ENCODE measurements at places on chromosomes 16 and 17.
A peak's percentile ranks its signal among the peaks of the same experiment; 100 is the strongest.

DNA sequence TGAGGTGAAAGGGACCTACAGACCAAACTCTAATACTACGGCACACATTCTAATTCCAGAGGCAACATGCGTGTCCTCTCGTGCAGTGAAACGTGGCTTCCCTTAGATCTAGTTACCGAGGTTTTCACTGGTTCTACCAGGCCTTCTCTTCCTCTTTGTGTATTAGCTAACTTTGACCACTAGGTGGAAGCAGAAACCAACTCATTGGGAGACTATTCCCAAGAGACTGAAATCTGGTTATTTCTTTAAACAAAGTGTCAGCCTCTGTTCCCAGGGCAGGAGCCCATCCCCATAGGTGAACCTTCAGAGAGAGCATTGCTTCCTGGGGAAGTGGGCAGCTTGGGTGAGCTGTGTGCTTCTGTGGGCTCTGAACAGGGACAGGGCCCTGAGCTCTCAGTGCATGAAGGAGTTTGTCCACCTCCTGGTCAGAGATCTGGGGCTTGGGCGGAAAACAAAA, 19.7 kb upstream of the RCVRN start:
- peak; percentile 60 for DNase-seq

GRCh38 chr16:20901436-20902112, 1.0 kb downstream of the LYRM1 start:
- DNase-seq, result no peak

GRCh38 chr17:61452301-61453290, at the start of gene TBX4:
TBX4 (plus strand) TSS chr17:61452422; CDS start chr17:61456491, 4,069 bp downstream.
- no peak for DNase-seq

- no peak for DNase-seq
These were observed 2.0 kb downstream of the SEPHS2 start for GRCh38 chr16:30443631-30444030.

- DNase-seq, result no peak
These were observed 97.9 kb downstream of the ADCY9 start for GRCh38 chr16:4018391-4018790.

GRCh38 chr16:17839272-17839671, 368.5 kb upstream of the XYLT1 start:
- no peak for DNase-seq

GRCh38 chr16:66950971-66951790, 9.9 kb upstream of the CES3 start:
- DNase-seq, result no peak

DNA sequence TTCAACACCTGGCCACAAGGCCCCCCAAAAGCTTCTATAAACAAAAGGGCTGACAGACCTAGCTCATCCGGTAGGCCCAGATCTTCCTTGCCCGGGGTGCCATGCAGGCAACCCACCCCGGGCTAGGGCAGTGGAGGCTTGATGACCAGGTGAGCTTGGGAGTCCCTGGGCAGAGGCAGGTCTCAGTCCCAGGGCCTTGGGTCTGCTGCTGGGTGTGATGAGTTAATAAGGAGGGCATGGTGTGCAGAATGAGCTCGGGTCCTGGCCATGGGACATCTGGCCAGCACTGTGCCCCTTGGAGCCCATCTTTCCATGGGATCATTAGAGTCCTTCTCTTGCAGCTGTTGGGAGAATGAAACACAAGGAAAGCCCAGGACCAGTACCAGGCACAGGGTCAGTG, 20.2 kb upstream of the MPRIP start:
- DNase-seq, result no peak

DNA sequence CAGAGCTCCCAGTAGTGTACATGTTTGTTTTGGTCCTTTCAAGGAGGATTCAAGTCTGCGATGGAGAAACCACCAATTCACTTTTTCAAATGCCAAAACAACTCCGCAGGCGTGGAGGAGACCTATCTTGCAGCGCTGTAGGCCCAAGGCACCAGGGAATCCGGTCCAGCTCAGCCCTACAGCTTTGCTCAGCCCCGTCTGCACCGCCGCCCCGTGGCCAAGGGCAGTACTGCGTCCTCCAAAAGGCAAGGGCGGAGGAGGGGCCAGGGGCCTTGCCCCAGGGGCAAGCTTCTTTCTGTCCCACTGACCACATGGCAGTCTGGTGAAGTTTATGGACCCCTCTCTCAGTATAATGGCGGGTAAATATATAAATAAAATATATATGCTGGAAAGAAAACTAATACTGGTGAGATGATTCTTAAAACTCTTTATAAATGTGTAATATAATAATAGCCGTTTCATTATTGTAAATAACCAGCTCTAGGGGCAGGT, 709 bp upstream of the CD300LG start:
- DNase-seq, result peak; percentile 57

- no peak for DNase-seq
These were observed 10.7 kb downstream of the SGSM2 start for GRCh38 chr17:2347805-2348685.

- no peak for DNase-seq
These were observed 363.6 kb downstream of the HS3ST3B1 start for GRCh38 chr17:14664511-14664910.

GRCh38 chr17:31198026-31198425, 99.0 kb downstream of the OMG start:
- no peak for DNase-seq

- DNase-seq, result no peak
These were observed 30.8 kb upstream of the CALB2 start for GRCh38 chr16:71327720-71328119.

DNA sequence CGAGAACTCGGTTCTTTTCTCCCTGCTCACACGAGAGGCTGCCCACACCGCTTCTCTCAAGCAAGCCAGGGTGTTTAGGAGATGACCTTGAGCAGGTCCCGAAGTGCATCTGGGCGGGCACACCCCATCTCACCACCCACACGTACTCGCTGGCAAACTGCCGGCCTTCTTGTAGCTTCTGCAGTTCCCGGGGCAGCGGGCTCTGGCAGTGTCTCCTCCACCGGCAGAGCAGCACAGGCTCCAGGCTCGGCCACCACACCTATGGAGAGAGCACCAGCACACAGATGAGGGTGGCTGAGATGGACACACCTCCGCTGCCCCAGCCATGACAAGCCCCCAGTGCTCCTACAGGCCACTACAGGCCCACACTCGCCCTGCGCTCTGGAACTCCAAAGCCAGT, 23.5 kb downstream of the ZNF276 start:
- DNase-seq, result no peak

DNA sequence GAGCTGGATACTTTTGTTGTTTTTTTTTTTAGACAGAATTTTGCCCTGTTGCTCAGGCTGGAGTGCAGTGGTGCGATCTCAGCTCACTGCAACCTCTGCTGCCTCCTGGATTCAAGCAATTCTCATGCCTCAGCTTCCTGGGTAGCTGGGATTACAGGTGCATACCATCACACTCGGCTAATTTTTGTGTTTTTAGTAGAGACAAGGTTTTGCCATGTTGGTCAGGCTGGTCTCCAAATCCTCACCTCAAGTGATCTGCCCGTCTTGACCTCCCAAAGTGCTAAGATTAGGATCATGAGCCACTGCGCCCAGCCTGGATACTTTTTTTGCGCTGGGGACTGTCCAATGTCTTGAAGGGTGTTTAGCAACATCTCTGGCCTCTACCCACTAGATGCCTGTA, 32.6 kb upstream of the XYLT1 start:
- no peak for DNase-seq

DNA sequence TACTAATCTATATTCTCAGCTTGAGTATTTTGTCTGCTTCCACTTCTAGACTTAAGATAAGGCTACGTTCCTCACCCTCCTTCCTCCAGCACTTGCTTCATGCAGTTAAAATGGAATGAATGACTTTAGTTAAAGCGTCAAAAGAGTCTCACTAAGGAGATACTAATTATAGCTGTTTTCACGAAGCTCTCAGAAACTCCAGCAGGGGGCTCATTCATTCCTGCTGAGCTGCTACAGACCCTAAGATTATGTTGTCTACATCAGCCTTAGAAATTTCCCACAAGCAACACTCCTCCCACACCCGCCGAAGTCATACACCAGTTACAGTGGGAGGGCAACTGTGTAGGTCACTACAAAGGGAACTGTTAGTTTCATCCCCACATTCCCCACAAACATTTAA, 57.0 kb upstream of the KIFC3 start:
- no peak for DNase-seq

DNA sequence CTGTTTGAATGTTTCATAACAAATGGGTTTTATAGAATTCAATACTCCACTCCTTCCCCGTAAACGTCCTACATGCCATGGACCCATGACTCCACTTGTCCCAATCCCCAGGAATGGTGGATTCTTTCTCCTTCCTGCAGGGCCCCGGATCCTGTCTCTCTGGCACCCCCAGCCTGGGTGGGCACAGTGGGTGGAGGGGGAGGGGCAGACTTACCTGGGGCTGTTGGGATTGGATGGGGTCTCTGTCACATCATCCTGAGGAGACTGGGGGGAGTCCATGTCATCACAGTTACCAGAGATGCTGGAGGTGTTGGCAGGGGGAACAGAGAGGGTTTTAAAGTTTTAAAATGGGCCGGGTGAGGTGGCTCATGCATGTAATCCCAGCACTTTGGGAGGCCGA, 13.2 kb downstream of the TRPV3 start:
- DNase-seq, result no peak

DNA sequence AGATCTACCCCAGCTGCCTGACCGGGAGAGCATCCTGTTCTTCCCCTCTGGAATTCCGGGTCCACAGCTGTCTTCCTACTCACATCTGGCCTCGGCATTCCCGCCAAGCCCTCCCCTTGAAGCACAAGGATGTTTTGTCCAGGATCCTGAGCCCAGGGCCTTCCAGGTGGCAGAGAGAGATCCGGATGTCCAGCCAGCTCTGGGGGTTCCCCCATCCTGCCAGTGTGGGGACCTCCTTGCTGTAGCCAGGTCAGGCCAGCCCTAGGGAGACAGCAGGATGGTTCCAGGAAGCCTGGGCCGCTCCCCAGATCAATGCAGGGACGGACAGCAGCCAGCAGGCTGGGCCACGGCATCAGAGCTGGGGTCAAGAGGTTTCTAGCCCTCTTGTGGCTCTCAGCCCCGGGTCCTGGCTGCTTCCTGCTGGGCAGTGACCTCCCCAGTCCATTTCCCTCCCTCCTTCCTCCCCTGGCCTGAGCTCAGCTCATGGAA, 55.3 kb downstream of the SOCS3 start:
- DNase-seq, result no peak

DNA sequence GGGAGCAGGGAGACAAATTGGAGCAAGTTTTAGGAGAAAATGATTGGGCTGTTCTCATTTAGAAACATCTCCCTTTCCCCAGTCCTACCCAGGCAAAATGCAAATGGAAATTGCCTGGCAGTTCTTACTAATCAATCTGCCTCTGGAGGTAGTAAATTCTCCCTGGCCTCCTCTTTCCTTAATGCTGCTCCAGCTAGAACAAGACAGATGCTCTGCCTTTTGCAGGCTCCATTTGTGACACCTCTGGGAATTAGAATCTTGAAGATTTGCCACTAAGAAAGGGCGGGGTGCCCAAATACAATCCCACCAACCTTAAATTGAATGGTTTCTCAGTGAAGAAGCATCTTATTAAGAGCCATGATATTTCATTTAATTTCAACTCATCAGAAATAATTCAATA, 377.7 kb upstream of the CDH11 start:
- DNase-seq, result no peak
